ENCODE measurements at places on chromosomes 16 and 17.

GRCh38 chr16:77308163-77308561, 109.0 kb downstream of the SYCE1L start:
- DNase-seq: no peak

DNA sequence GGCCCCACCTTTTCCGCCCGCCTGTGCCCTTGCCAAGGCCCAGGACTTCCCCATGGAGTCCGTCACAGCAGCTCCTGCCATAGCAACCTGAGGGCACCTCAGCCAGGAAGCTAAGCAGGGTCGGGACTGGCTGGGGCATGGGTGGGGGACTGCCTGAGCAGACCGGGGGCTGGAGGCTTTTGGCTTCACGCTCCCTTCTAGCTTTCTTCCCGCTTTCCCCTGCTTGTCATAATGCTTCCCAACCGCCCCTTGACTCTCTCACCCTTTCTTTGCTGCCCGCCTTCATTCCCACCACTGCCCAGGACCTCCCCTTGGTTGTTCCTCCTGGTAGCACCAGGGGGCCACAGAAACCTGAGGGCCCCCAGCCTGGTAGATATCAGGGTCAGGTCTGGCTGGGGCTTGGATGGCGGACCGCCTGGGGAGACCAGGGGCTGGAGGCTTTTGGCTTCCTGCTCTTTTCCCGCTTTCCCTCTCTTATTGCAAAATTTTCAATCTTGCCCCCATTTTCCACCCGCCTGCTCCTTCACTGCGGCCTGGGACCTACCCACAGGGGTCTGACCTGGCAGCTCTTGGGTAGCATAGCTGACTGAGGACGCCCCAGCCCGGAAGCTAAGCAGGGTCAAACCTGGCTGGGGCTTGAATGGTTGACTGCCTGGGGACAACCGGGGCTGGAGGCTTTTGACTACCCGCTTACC, 2287.7 kb downstream of the TP53TG3F start:
- no peak for DNase-seq

GRCh38 chr16:2404099-2404498, 25.1 kb upstream of the CCNF start:
- DNase-seq: no peak

- no peak for DNase-seq
Observed at GRCh38 chr16:57422026-57422944, 17.7 kb downstream of the CCL17 start.

GRCh38 chr16:49021136-49021535, 260.5 kb downstream of the CBLN1 start:
- no peak for DNase-seq

DNA sequence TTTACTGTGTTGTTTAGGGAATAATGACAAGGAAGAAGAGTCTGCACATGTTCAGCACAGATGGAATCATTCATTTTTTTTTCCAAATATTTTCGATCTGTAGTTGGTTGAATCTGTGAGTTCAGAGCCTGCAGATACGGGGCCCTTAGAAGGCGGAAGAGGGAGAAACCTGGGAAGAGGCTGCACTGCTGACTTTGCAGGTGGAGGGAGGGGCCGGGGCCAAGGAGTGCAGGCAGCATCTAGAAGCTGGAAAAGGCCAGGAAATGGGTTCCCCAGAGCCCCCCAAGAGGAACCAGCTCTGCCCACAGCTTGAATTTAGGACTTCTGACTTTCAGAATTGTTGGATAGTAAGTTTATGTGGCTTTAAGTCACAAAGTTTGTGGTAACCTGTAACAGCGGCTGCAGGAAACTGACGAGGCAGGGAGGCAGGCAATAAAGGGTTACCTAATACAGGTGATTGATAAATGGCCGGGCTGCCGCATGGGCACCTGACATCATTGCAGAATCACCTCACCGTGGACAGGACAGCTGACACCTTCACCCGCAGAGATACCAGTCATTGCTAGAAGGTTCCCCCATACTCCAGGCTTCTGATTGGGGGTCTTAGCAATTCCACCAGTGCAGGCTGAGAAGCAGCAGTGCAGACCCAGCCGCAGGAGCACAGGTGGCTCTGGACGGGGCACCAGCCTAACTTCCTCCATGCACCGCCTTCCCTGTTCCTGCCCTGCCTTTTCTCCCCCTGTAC, 181.3 kb downstream of the IRF8 start:
- no peak for DNase-seq

- DNase-seq: no peak
Observed at GRCh38 chr17:58279736-58280479, 827 bp downstream of the MPO start.

DNA sequence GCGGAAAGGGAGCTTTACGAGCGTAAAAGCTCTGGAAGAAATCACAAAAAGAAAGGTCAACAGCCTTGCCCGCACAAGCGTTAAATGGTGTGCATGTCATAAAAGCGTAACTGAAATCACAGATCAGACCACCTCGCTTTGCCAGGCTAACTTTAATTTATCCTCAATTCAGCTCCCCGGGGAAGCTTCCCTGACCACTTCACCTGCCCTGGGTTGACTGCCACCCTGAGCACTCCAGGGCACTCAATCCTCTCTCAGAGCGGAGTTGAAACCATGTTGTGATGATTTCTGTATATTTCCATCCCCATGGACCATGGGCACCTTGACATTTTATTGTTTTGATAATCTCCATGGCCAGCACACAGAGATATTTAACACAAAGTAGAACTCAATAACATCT, 16.1 kb upstream of the NAGS start:
- no peak for DNase-seq

DNA sequence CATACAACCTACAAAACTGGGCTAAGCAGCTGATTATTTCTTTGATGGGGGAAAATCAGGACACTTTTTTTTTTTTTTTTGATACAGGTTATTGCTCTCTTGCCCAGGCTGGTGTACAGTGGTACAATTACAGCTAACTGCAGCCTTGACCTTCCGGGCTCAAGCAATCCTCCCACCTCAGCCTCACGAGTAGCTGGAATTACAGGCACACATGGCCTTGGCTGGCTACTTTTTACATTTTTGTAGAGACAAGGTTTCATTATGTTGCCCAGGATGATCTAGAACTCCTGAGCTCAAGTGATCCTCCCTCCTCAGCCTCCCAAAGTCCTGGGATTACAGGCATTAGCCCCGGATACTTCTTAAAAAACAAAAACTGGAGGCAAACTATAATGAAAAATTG, 20.6 kb upstream of the TMEM97 start:
- no peak for DNase-seq

GRCh38 chr16:50555952-50556673, 7.9 kb downstream of the NKD1 start:
- no peak for DNase-seq

- DNase-seq: no peak
Observed at GRCh38 chr17:28328325-28328724, 6.9 kb downstream of the IFT20 start.

DNA sequence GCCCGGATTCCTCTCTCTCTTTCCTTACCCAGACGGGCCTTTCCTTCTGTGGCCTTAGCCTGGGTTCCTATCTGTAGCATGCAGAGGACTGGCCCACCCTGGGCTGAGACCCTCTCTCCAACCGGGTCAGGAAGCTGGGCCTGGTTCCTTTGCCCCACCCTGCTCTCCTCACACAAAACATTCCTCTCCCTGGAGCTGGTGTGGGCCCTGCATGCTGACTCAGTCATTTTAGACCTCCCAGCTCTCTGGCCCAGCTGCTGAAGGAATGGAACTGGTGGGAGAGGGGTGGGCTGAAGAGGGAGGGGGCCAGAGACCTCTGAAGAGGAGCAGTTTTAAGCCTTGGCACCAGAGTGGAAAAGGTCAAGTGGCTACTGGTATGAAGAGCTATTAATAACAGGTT, 957 bp downstream of the MYL4 start:
- no peak for DNase-seq

DNA sequence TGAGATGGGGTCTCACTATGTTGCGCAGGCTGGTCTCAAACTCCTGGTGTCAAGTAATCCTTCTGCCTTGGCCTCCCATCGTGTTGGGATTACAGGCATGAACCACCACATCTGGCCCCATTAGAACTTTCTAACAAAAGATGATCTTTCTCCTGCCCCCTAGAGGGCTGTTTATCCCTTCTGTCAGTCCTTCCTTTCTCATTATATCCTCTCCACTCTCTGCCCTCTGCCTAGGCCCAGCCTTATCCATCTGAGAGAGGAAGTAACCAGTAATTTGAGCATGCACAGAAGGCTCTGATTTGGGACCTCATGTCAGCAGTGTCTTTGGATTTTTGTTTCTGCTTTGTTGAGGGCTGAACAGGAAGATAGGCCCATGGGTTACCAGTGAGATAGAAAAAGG, 4.4 kb upstream of the DHX40 start:
- DNase-seq: no peak

- DNase-seq: no peak
Observed at GRCh38 chr17:78966123-78966813, 13.5 kb downstream of the LGALS3BP start.

Data from frontal cortex (tissue), 4 donors.